ENCODE measurements at places on chromosomes 7 and 10. TPM values are rescaled to one million over a fixed set of nuclear protein-coding genes. Genes with fewer than 3 reads are reported as not detected.
A peak's percentile ranks its signal among the peaks of the same experiment; 100 is the strongest.

- no peak for DNase-seq
These were observed 105.0 kb upstream of the DGKB start for GRCh38 chr7:15007507-15007906.

DNA sequence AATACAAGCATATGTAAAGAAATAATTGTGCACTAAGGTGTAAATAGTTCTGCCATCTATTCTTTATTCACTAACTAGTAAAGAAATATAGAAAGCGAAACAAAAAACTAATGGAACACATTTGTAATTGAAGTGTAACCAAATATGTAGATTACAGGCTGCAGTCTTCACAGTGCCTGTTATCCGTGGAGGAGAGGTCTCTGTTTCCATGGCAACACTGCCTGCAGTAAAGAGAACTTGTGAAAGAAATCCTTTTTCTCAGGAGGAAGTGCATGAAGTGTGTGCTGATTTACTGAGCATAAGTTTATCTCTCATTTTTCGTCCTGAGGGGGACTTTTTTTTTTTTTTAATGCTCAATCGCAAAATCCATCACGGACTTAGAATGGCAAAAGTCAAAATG lies 102.5 kb downstream of the APBB1IP start:
- DNase-seq = no peak

GRCh38 chr7:155702616-155703015 lies 58.2 kb downstream of the RBM33 start:
- DNase-seq = no peak

- peak; percentile 65 for DNase-seq
These were observed 1.2 kb upstream of the WNT2 start for GRCh38 chr7:117323851-117324711.

DNA sequence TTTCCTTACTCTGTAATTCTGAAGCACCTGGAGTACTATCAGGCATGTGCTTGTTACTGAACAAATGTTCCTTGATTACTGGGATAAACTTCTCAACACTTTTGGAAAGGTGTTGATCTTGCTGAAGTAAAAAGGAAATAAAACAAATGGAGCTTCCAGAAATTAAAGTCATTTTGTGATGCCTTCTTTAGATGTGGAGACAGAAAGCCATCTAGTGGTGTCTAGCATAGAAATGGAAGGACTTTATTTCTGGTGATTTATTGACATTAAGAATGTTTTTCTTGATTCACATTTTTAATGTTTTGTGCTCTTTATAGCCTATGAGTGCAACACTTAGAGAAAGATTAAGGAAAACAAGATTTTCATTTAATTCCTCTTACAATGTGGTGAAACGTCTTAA lies 1.4 kb downstream of the SFR1 start:
- no peak for DNase-seq

Gene TRIM50
- total RNA-seq = not detected

Gene ZSWIM8
- 27.0 TPM for total RNA-seq

Gene ASAH2
- 1.9 TPM for total RNA-seq

Gene SPDYE9
- not detected for total RNA-seq

All from SJSA1 (cell line).